ENCODE measurements at places on chromosomes 3 and 15. TPM values are rescaled to one million over a fixed set of nuclear protein-coding genes. Genes with fewer than 3 reads are reported as not detected.

GRCh38 chr3:64133272-64133671, 92.0 kb downstream of the PRICKLE2 start:
- H3K27ac ChIP-seq = no peak overlapping the region
- peaks cover 26% of the 10 kb centered on the region for H3K36me3 ChIP-seq
- no peak overlapping the region for H3K4me3 ChIP-seq
- DNase-seq = no peak

GRCh38 chr15:70509282-70509662, 254.1 kb downstream of the UACA start:
- H3K27me3 ChIP-seq = no peaks in the 10 kb centered on the region
- no peak overlapping the region for H3K27ac ChIP-seq
- H3K4me3 ChIP-seq = no peak overlapping the region

- no peaks in the 10 kb centered on the region for H3K36me3 ChIP-seq
- no peaks in the 10 kb centered on the region for H3K4me1 ChIP-seq
- H3K27me3 ChIP-seq = no peaks in the 10 kb centered on the region
- no peak for DNase-seq
Observed at GRCh38 chr15:44735482-44736180, 697 bp upstream of the TRIM69 start.

- peaks cover 35% of the 10 kb centered on the region for H3K36me3 ChIP-seq
- H3K4me3 ChIP-seq = no peak overlapping the region
- no peak for DNase-seq
- H3K27me3 ChIP-seq = no peaks in the 10 kb centered on the region
Observed at GRCh38 chr3:47685037-47685436, 96.7 kb downstream of the SMARCC1 start.

DNA sequence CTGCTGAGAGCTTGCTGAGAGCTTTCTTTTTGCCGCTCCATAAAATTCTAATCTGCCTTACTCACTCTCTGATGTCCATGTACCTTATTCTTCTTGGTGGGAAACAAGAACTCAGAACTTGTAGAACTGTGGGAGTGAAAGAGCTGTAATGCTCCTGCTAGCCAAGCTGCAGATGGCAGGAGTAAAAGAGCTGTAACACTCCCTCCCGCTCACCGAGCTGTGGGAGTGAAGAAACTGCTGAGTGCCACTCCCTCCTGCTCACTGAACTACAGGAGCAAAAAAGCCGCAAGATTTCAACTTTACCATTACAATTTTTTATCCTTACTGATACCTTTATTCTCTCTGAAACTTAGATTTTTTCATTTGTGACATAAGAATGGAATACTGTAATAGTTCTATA, 199.1 kb downstream of the SI start:
- DNase-seq = no peak
- no peaks in the 10 kb centered on the region for H3K27me3 ChIP-seq
- H3K4me3 ChIP-seq = no peak overlapping the region
- no peaks in the 10 kb centered on the region for H3K36me3 ChIP-seq

The SLTM gene
- total RNA-seq = 60.6 TPM

The RASL12 gene
- total RNA-seq = 181 TPM

Data from SJSA1 (cell line).